NCI-H1092 (cell line): ENCODE measurements at places on chromosomes 2 and 18.

- no peak for DNase-seq
Measured at GRCh38 chr2:238568455-238569440, 142.0 kb downstream of the ASB1 start.

- DNase-seq = no peak
Measured at GRCh38 chr2:185785851-185786473, 47.4 kb downstream of the FSIP2 start.

- DNase-seq = no peak
Measured at GRCh38 chr2:136314240-136314639, 196.3 kb upstream of the CXCR4 start.

- DNase-seq = no peak
Measured at GRCh38 chr2:212958757-212959295, 192.6 kb downstream of the IKZF2 start.

- no peak for DNase-seq
Measured at GRCh38 chr2:112217854-112218253, 37.0 kb downstream of the ZC3H8 start.

DNA sequence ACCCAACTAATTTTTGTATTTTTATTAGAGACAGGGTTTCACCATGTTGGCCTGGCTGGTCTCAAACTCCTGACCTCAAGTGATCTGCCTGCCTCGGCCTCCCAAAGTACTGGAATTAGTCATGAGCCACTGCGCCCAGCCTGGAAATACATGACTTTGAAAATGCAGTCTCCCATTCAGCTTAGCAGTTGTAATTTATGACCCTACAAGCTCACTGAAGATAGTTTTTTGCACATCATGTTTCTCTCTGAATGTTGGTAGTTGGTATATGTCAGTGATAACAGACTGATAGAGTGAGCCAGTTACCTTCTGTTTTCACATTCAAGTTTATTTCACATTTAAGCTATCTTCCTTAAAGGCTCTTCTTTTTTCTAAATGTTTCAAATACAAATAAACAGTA, 7.1 kb downstream of the WDR7 start:
- no peak for DNase-seq

- no peak for DNase-seq
Measured at GRCh38 chr18:59620381-59620780, 76.8 kb downstream of the CCBE1 start.

- DNase-seq = no peak
Measured at GRCh38 chr2:67323209-67323991, 73.7 kb upstream of the ETAA1 start.

DNA sequence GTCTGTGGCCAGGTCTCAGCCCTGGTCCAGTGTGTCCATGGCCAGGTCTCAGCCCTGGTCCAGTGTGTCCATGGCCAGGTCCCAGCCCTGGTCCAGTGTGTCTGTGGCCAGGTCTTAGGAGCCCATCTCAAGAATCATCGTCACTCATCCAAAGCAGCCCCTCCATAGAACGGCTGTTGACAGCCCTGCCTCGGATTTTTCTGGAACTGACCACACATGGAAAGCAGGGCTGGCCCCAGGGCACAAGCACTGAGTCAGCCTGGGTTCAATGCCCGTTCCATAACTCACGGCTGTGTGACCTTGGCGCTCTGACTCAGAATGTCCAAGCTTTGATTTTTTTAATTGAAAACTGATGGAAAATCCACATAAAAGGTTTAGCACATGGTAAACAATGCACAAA, 59.9 kb upstream of the SNTG2 start:
- no peak for DNase-seq

GRCh38 chr18:40911582-40912254, 1043.3 kb upstream of the PIK3C3 start:
- no peak for DNase-seq
